Hippocampal formation (tissue), 2 donors: ENCODE measurements at places on chromosomes 4 and X.

DNA sequence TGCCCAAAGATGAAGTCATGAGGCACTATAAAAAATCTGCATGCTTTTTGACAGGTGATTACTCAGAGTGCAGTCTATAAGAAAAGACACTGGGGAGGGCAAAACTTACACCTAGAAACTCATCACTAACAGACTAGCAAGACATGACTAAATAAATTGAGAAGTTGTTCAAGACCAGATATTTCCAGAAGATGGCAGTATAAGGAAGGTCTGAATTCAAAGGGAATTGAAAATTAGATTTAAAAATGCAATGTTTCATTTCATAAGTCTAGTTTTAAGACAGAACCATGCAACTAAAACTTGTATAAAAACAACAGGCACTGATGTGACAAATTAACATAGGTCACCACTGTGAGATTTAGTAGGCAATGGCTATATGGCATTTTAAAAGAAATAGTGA lies 232.5 kb upstream of the POF1B start:
- DNase-seq = no peak

DNA sequence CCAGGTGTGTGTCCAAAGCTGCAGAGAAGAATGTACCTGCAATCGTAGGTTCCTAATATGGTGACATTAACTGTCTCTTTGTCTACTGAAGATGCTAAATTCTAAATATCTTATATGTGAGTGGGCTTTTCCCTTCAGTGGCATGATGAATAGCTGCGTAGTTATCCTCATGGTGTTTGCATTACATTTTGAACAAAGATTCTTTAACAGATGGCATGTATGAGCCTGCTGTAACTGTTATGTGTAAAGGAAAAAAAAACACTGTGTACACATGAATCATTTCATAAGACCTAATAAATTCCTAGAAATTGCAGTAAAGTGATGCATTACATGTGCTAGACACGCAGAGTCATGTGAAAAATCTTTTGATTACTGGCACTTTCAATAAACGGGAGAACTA lies 288.0 kb downstream of the SH2D1A start:
- no peak for DNase-seq

- no peak for DNase-seq
Measured at GRCh38 chrX:9816084-9816700, 30.0 kb downstream of the SHROOM2 start.

DNA sequence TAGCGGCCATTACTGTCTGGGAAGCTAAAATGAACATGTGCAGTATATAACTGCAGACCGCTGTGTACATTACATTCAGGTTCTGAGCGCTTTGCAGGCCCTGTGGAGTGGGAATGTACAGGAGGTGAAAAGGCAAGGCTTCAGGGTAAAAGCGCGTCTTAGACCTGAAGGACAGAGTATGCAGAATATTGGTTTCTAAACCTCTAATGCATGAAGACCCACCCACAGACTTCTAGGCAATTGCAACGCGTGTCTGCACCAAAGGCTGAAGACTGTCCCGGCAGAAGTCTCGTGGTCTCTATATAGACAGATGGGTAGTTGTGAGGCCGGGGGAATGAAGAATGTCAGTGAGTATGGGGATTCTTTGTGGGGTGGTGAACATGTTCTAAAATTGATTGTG lies 5.4 kb downstream of the MAP7D2 start:
- no peak for DNase-seq

DNA sequence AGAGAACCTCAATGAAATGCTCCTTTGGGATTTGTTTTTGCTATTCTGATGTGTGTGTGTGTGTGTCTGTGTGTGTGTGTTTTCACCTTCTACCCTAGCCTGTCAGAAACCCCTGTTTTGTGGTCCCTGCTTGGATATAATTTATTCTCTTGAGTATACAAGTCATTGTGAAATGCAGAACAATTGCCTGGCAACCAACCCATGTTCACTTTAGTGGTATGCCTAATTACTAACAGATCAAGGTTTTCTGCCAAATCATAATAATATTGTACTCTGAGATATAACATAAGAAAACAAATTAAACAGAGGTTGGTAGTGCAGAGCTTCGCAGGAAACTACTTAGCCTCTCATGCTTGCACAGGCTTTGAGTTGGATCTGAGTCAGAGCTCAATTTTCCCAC lies 7.0 kb upstream of the TET2 start:
- DNase-seq = no peak

GRCh38 chr4:27008679-27009078 lies 148.0 kb downstream of the STIM2 start:
- DNase-seq = no peak

GRCh38 chr4:15836362-15836761 lies 58.2 kb downstream of the CD38 start:
- no peak for DNase-seq

DNA sequence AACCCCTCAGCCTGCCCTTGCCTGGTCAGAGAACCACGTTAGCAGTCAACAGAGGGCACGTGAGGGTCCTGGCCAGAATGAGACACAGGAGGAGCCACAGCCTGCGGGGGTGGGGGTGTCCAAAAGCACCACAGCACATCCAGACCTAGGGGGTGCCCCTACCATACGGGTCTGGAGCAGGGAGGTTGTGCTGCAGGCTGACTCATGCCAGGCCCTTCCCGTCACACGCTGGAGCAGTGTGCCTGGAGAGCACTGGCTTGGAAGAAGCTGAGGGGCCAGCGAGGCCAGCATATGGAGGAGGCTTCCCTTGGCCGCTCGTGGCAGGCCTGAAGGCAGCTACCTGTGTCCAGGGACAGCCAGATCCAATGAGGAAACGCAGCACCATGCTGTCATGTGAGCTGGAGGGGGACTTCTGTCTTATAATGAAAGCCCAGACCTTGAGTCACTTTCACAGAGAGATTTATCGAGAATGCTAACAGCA lies 1.5 kb upstream of the IRAK1 start:
- no peak for DNase-seq

DNA sequence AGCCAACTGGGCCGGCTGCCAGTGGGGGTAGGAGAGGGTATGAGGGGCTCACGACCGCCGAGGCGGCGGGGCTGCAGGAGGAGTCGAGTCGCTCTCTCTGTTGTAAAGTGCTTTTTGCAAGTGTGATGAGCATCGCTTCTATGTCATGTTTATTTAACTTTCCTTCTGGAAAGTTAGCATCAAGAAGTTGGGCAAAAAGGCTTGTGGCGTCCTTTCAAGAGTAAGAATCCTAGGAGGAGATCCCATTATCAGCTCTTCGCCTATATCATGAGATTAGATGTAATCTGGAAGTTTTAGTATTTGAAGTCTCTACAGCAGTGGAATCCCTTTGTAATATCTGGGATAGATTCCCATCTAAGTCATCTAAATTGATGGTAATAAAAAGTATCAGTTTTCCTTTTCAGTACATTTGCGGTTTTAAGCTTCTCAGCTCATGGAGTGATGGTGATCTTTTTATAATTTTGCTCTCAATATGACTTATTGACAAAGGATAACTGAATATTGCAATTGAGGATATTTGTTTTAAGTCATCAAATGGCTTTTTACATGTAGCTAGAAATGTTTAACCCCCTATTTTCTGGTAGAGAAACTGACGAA lies 1.7 kb downstream of the GALNT7 start:
- DNase-seq = no peak

GRCh38 chr4:157702831-157703230 lies 470.0 kb downstream of the GASK1B start:
- no peak for DNase-seq
